ENCODE measurements at places on chromosomes 5 and 9.
A peak's percentile ranks its signal among the peaks of the same experiment; 100 is the strongest.

- DNase-seq: no peak
These were observed 131.1 kb downstream of the ST8SIA4 start for GRCh38 chr5:100772006-100772405.

GRCh38 chr9:78828521-78828920 is 531.6 kb downstream of the PSAT1 start:
- DNase-seq: no peak

DNA sequence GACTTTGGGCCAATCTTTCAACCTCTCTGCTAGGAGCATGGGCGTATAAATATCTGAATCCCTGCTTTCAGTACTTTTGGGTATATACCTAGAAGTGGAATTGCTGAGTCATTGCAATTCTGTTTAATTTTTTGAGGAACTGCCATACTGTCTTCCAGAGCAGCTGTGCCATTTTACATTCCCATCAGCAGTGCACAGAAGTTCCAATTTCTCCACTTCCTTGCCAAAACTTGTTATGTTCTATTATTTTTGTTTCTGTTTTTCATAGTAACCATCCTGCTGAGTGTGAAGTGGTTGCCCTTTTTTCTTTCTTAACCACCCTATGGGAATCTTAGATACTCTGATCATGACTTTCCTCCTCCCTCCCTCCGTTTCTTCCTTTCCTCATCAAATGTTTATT is 11.1 kb upstream of the CCIN start:
- peak; percentile 67 for DNase-seq

- no peak for DNase-seq
These were observed 134.0 kb downstream of the PARP8 start for GRCh38 chr5:50800410-50800809.

GRCh38 chr5:37839407-37840052 is at the start of gene GDNF:
Gene GDNF, minus strand, starts transcription at chr5:37840041. Its CDS starts 5,245 bp downstream, at chr5:37834796.
- no peak for DNase-seq

GRCh38 chr5:139078345-139078744 is 119.8 kb downstream of the SIL1 start:
- DNase-seq: peak; percentile 64

GRCh38 chr9:137398561-137399468 is 24.1 kb downstream of the EXD3 start:
- no peak for DNase-seq

- DNase-seq: no peak
These were observed 119.3 kb downstream of the NMUR2 start for GRCh38 chr5:152285764-152286163.

DNA sequence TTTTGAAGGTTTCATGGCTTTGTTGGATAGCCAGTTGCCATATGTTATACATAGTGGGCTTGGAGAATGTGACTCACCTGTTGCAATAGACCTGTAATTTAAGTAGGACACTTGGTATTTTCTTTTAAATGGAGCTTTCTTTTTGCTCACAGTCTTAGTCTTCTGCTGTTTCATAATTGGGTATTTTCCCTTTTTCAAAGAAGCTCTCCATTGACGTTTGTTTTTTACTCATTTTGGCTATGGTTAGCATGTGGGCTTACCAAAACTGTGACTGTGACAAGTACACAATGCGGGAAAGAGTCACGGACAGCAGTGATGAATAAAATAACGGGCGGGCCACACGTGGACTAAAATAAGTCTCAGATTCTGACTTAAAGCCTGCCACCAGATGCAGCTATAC is 23.2 kb upstream of the RNF20 start:
- DNase-seq: no peak

- DNase-seq: peak; percentile 71
These were observed 66.8 kb upstream of the ABL1 start for GRCh38 chr9:130768265-130768664.

GRCh38 chr9:600006-600405 is 241.5 kb upstream of the DMRT1 start:
- DNase-seq: no peak

DNA sequence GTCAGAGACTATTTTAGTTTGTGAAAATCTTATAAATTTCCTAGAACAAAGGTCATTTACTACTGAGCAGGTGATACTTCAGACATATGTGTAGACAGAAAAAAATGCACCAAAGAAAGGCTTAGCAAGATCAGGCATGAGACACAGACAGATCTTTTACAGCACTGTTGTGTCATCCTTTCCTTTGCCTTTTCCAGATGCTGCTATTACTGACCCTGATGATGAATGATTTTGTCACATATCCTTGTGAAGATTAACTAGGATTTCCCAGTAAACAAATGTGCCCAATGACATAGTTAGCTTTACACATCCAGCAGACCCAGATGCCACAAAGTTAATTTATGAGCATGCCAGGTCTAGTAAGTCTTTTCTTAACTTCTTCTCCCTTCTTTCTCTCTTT is 68.2 kb downstream of the DMRTA1 start:
- no peak for DNase-seq

GRCh38 chr9:127066060-127066850 is 56.2 kb downstream of the ANGPTL2 start:
- DNase-seq: no peak

- no peak for DNase-seq
These were observed 25.5 kb downstream of the GRAMD2B start for GRCh38 chr5:126448720-126449119.

DNA sequence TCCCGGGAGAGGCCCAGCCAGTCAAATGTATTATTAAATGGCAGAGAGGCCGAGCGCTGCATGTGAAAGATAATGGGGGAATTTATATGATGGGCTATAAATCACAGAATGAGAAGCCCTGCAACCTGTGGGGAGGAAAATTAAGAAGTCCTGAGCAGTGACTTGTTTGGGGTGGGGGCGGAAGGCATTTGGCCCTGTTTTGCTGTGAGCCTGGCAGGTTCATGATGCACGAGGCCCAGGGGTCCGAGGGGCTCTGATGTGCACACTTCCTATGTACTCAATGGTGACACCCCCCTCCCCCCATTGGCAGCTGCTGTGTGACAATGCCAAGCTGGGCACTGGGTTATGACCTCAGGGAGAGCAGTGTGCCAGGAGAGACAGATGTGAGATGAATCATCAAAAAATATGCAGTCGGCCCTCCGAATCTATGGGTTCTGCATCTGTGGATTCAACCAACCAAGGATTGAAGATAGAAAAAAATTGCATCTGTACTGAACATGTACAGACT is 13.7 kb upstream of the DAB2IP start:
- DNase-seq: no peak

GRCh38 chr5:6340100-6340499 is 38.2 kb downstream of the MED10 start:
- DNase-seq: no peak

- no peak for DNase-seq
These were observed 17.0 kb downstream of the MARCHF3 start for GRCh38 chr5:127013407-127013806.

GRCh38 chr5:60797482-60798153 is 46.5 kb downstream of the ELOVL7 start:
- no peak for DNase-seq

DNA sequence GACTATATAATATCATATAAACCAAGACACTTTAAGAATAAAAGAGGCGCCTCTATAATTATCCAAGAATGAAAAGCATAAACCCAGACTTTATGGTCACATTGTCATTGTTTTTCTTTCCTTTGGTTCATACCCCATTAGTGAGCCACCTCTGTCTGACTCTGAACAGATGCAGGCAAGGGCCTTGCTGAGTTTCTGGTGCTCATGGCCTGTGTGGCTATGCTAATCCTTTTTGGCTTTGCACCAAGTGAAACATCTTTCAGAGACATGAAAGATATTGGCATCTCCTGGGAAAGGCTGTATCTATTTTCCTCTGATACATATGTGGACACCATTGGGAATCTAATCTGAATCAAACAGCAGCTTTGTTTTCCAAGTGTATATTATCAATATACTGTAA is 222.5 kb downstream of the CHSY3 start:
- DNase-seq: no peak

DNA sequence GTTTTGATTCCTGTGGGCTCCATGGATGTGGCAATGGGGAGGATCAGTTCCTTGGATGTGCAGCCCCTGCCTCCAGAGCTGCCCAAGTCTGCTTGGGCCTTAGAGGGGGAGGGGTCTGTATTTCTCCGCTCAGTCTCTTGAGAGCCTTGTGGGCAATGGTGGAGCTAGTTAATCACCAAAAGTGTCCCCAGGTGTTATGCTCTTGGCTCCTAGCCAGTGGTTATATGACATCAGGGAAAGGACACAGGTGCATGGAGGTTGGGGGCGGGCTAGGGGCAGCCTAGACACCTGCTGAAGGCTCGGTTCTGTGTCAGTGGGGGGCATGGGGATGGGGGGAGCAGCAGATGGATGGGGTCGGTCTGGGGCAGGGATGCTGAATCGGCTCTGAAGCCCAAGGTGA is 12.4 kb upstream of the ARAP3 start:
- no peak for DNase-seq

- DNase-seq: no peak
These were observed 282.7 kb downstream of the GAS1 start for GRCh38 chr9:86664603-86665002.

GRCh38 chr5:153719324-153719723 is 228.9 kb downstream of the GRIA1 start:
- no peak for DNase-seq

GRCh38 chr9:30913331-30913730 is 1471.1 kb upstream of the ACO1 start:
- DNase-seq: no peak

- no peak for DNase-seq
These were observed 214.6 kb upstream of the TLE4 start for GRCh38 chr9:79357194-79357593.

GRCh38 chr5:6302684-6303083 is 75.7 kb downstream of the MED10 start:
- no peak for DNase-seq

DNA sequence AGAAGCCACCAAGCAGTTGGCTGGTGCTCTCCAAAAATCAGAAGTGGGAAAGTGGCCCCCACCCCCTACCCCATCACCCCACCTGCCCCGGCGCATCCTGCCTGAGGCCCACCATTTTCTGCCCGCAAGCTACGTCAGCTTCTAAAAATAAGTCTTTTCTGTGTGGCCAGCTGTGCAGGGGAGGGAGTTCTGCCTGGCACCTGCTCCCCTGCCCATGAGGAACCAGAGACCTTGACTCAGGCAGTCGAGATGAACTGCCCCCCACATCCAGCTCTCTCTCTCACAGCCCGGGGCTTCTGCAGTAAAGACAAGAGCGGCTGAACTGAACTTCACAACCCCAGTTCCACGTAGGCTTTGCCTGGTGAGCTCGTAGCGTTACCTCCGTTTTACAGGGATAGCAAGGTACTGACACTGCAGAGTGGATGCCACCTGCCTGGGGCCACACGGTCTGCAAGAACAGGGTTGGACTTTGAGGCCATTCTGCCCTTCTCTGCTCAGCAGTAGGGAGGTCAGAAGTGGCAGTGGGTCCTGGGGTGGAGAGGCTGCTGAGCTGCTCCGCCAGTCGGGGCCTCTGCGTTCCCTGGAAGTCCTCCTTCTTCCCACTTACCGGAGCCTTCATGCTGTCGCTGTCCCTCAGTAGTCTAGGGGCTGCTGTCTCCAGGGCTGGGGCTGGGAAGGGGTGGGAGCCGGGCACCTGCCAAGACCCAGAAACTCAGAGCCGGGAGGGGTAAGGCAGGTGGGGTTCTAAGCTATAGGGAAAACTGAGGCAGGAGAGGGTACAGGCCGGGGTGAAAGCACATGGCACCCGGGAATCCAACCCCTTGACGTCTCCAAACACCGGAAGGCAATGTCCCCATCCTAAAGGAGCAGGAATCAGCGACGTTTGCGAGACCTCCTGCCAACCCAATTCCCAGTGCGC is 781 bp downstream of the ST6GALNAC4 start:
- DNase-seq: no peak

- DNase-seq: peak; percentile 74
These were observed 2.4 kb upstream of the PHYKPL start for GRCh38 chr5:178234750-178235587.

DNA sequence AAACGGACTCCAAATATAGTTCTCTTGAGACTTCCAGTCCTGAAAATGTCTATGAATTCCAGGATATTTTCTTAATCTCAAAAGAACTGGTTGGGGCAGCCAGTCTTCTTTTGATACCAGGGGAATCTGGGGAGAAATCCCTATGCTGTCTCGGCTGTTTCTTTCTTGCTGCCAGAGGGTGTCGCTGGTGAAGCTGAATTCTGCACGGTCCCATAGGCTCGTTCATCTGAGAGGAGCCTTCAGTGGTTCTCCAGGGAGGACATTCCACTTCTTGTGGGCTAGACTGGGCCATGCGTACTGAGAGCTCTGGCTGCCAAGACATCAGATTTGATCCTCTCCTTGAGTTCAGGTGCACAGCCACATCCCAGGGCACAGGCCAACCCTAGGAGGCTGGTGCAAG is 155.0 kb upstream of the CLINT1 start:
- peak; percentile 34 for DNase-seq

DNA sequence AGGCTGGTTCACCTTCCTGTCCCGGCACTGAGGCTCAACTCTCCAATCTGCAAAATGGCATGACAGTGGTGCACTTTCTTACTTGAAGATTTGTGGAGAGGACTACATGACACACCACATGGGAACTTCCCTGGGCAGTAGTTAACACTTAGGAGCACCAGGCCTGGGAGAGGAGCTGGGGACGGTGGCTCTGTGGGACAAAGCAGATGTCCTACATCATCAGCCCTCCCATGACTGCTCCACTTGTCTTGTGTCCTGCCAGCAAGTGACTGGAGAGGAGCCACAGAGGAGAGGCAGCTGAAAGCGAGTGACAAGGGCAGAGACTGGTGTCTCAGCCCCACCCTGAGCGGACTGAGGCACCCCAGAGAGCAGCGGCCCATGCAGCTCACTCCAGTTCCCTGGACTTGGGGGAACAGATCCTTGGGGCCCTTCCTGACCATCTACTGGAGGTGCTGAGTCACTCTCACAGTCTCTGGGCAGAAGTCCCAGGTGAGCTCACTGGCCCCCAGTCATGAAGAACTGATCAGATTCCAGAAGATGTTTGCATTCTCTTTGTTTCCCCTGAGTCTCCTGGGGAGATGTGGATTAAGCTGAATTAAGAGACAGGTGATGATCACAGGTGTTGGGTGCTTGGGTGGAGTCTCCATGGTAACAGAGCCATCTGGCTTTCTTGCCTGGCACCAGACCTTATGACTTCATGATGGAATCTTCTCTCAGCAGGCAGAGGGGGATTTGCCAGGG is 13.2 kb upstream of the SLC25A48 start:
- no peak for DNase-seq

GRCh38 chr9:117002686-117003085 is 315.6 kb downstream of the TRIM32 start:
- no peak for DNase-seq

- peak; percentile 97 for DNase-seq
These were observed 60.3 kb upstream of the NEK6 start for GRCh38 chr9:124197177-124198095.

All from inflammatory macrophage (primary cell).